ENCODE measurements at places on chromosomes 12 and 14.

- no peak for DNase-seq
These were observed 107.0 kb upstream of the PRICKLE1 start for GRCh38 chr12:42696406-42697149.

- no peak for DNase-seq
These were observed 149.8 kb upstream of the GZMB start for GRCh38 chr14:24783791-24784190.

GRCh38 chr12:128767518-128767917, 56.2 kb downstream of the SLC15A4 start:
- DNase-seq: no peak

- DNase-seq: no peak
These were observed 144.0 kb upstream of the PLEKHG7 start for GRCh38 chr12:92558806-92559205.

- no peak for DNase-seq
These were observed 567.7 kb downstream of the LRFN5 start for GRCh38 chr14:42174357-42174756.

DNA sequence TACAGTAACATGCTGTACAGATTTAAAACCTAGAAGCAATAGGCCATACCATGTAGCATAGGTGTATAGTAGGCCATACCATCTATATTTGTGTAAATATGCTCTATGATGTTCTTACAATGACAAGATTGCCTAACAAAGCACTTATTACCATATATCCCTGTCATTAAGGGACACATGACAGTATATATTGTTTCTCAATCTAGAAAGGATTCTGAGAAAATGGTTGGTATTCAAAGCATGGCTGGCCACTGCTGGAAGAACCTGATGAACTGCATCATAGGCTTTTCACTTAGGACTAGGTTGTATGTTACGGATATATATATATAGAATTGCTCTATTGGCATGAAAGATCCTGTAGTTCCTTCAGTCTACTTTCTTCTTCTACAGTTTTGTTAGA, 125.2 kb upstream of the SLC38A2 start:
- DNase-seq: no peak

DNA sequence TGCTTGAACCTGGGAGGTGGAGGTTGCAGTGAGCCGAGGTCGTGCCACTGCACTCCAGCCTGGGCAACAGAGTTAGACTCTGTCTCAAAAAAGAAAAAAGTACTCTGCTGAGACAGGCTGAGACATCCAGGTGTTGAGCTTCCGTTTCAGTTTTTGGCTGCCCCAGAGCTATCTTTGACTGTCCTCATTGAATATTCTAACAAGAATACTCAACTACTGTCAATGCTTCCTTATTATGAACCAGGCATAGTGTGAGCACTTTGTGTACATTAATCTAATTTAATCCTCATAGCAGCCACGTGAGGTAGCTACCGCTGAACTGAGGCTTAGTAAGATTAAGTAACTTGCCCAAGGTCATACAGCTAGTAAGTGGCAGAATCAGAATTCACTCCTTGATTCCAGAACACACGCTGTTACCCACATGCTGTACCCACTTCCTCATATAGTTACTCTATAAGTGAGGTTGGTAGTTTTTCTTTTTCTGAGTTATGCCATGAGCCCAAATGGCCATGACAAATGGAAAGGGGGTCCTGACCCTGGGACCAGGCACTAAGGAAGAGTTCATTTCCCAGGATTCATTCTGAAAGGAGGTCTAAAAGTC, 11.3 kb downstream of the ALDH1L2 start:
- DNase-seq: no peak

- no peak for DNase-seq
These were observed 23.9 kb upstream of the ATP2B1 start for GRCh38 chr12:89732522-89732921.

DNA sequence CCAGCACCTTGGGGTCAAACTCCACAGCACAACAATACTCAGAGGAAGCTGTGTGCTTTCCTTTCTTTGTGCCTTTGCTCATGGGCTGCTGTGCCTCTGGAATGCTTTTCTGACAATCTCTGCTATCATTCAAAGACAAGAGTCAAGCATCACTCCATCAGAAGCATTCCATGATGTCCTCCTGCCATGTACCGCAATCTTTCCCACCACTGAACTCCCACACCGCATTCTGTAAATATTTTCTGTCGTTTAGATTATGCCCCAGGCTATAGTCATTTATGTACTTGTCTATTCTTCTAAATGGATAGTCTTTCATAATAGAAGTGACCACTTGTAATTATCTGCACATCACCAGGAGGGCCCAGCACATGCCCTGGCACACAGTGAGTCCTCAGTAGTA, 327.8 kb downstream of the PDZRN4 start:
- no peak for DNase-seq

GRCh38 chr14:54338696-54339317, 58.0 kb upstream of the CDKN3 start:
- DNase-seq: no peak

DNA sequence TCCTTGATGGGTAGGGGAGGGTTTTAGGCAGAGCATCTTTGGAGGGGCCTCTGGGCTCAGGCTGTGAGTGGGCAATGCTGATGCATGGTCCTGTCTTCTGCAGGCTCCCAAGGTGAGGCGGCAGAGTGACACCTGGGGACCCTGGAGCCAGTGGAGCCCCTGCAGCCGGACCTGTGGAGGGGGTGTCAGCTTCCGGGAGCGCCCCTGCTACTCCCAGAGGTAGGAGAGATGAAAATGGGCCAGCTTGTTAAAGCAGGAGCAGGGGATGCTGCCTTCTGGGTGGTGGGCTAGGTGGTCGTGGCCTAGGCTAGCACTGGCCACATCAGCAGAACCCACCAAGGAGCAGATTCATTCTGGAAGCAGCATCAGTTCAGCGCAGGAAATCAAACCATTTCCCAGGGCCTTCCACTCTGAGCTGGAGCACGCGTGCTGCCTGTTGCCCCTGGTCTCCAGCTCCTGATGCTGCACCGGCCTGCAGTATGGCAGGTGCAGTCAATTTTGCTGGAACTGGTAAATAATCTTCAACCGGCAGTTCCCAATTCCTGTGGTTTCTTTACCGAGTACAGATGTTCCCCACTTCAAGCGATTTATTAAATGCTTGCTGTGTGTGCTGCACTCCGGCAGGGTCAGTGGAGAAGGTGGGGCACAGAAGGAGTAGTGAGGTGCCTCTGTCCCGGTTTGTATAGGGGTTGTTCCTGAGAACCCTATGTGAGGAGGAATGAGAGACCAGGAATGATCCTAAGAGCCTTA, 7.4 kb downstream of the PAPLN start:
- no peak for DNase-seq

DNA sequence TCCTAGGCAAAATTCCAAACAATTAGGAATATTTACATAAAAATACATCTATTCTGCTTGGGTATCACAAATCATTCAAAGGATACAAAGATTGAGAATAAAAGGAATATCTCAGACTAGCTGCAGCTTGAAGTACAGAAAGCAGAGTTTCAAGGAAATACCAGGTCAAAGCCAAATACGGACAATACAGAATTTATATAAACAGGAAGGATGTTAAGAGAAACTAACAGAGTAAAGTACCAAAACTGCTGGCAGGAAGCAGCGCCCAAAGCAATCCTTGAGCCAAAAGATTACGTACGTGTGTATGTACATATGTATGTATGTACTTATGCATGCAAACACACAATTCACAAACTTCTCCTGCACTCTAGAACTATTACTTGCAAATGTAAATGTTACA, 86.6 kb downstream of the PPP1R12A start:
- DNase-seq: no peak

- DNase-seq: peak; percentile 18
These were observed 764 bp downstream of the RBM25 start for GRCh38 chr14:73058922-73059673.

GRCh38 chr14:105411017-105411941, 8.3 kb upstream of the MTA1 start:
- no peak for DNase-seq

GRCh38 chr12:48122065-48122834, 3.1 kb downstream of the PFKM start:
- DNase-seq: no peak

GRCh38 chr12:19209661-19210060, 80.1 kb downstream of the PLEKHA5 start:
- DNase-seq: no peak

DNA sequence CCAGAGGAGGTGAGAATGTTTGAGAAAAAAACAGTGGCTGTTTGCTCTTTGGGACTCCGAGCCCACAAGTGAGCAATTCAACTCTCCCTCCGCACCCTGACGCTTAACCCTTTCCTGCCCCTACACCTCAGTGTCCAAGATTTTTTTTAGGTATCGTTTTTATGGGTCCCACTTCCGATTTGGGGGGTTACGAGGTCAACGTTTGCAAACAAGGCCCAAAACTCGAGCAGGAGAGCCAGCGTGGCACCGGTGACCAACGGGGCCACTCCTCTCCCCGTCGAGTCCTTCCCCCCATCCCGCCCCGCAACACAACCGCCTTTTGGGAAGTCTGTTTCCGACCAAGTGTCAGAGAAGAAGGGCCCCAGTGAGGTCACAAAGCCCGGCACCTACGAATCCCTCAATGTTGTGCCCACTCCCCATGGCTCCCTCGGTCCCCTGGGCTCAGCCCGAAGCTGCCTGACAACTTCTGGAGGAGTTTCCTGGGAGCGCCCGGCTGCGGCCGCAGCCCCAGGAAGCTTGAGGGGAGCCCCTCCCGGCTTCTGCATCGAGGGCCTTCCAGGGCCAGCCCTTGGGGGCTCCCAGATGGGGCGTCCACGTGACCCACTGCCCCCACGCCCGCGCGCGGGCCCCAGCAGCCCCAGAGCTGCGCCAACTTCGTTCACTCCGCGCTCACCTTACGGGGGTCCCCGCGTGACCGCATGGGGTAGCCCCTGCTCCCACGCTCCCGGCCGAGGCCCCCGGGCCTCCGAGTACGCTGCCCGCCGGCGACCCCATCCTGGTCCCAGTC, 1.2 kb downstream of the CDK2AP1 start:
- no peak for DNase-seq

- no peak for DNase-seq
These were observed 228.2 kb upstream of the LRFN5 start for GRCh38 chr14:41378526-41378925.

DNA sequence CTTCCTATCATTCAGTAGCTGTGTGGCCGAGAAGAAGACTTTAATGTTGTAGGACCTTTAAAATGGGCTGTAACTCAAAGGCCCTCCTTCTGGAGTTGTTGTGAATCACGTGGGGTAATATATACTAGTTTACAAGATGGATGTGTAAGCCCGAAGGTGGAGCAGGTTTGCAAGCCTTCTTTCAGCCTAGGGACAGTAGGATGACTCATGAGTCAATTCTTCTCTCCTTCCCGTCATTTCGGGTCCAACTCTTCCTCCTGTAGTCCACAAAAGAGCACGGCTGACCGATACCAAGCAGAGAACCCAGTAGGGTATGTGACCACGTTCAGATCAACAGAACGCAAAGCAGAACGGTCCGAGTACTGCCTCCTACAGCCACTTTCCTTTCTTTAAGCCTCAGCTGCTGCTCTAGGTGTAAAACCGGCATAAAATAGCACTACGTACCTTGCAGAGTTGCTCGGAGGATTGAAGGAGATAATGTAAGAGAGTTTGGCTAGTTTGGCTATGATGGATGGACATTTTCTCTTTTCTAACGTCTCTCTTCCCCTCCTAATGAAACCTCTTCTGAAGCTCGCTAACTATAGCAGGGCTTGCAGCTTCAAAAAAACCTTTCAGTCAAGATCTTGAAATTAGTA, 1.3 kb upstream of the RASSF3 start:
- no peak for DNase-seq

GRCh38 chr12:56129206-56129941, 1.3 kb downstream of the ESYT1 start:
- DNase-seq: no peak

- peak; percentile 27 for DNase-seq
These were observed 176.1 kb downstream of the SLC25A21 start for GRCh38 chr14:36996133-36996856.

DNA sequence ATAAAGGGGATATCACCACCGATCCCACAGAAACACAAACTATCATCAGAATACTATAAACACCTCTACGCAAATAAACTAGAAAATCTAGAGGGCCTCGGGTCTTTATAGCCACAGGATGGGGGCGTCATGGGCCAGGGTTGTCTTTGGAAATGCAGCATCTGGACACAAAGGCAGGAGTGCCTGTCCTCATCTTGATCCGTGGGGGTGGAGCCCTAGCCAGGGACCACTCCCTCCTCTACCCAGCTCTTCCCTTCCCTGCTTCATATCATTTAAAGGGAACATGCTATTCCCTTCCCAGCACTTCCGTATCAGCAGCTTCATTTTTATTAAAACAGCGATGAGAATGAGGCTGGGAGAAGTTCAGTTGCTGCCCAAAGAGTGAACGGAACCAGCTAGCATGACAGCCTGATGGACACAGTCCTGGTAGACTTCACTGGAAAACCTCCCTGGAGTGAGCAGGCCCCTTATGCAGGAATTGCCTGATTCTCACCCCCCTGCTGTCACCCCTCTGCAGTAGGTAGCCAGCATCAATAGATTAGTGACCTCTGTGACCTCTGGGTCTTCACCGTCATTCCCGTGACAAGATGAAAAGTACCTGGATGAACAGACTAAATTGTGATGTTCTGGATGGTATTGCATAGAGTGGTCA, 251.4 kb upstream of the RGS6 start:
- DNase-seq: no peak

GRCh38 chr12:76890151-76891143, 11.6 kb upstream of the CSRP2 start:
- DNase-seq: no peak

DNA sequence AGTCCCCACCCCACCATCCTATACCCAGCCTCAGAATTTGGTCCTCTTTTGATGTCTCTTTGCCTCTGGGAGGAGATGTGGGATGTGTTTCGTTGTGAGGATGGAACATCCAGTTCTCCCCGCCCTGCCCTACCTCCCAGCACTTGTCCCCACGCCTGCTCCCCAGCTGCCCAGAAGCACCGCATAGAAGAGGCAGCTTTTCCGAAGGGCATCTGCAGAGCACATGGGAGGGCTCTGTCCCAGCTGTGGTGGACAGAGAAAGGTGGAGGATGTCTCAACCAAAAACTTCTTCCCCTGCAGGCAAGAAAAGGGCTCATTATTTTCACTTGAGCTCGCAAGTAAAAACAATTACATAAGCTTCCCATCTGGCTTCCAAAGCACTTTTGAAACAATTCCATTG, 302.6 kb downstream of the PCNX1 start:
- DNase-seq: no peak

DNA sequence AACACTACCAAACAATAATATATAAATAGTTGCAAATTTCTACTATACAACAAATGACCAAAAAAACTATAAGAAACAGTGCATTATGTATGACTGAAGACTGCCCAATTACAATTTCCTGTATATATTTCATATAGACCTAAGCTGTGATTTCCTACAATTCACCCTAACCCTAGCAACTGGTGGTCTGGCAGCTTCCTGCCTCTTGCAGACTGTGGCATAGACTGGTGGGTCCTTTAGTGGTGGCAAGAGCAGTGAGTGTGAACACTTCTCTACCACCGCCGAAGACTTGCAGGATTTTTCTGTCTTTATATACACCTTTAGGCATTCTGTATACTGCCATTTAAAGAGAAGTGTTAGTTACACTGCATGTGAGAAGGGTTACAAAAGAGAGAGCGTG, 43.6 kb upstream of the CMAS start:
- no peak for DNase-seq

DNA sequence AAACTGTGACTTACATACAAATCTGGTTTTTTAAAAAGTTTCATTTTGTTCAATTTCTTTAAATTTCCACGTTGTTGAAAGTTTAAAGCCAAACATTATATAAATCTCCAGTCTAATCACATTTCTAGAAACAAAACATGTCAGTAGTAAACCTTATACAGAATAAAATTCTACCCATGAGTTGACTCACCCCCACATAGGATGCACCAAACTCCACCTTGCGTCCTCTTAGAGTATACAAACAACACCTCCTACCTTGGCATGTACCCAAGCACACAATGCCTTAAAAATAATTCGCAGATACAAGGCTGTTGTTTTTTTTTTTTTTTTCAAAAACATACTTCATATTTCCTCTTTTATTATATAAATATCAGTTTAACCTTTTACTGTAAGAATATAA, 3.3 kb downstream of the FBXL14 start:
- no peak for DNase-seq
